Stimulated activated CD4-positive, alpha-beta T cell treated with anti-CD3 and anti-CD28 coated beads, TNF-alpha, amount 100 ng/mL, for 4 hours (primary cell): ENCODE measurements at places on chromosomes 3 and 15.

- DNase-seq = no peak
Measured at GRCh38 chr15:76433798-76434400, 97.3 kb downstream of the ISL2 start.

GRCh38 chr15:76098685-76099084, 38.9 kb downstream of the TMEM266 start:
- no peak for DNase-seq

GRCh38 chr3:28836199-28836598, 444.7 kb upstream of the RBMS3 start:
- DNase-seq = no peak

- no peak for DNase-seq
Measured at GRCh38 chr3:159724627-159725026, 264.0 kb upstream of the IL12A start.

- no peak for DNase-seq
Measured at GRCh38 chr3:46433841-46434240, 26.8 kb downstream of the CCRL2 start.

DNA sequence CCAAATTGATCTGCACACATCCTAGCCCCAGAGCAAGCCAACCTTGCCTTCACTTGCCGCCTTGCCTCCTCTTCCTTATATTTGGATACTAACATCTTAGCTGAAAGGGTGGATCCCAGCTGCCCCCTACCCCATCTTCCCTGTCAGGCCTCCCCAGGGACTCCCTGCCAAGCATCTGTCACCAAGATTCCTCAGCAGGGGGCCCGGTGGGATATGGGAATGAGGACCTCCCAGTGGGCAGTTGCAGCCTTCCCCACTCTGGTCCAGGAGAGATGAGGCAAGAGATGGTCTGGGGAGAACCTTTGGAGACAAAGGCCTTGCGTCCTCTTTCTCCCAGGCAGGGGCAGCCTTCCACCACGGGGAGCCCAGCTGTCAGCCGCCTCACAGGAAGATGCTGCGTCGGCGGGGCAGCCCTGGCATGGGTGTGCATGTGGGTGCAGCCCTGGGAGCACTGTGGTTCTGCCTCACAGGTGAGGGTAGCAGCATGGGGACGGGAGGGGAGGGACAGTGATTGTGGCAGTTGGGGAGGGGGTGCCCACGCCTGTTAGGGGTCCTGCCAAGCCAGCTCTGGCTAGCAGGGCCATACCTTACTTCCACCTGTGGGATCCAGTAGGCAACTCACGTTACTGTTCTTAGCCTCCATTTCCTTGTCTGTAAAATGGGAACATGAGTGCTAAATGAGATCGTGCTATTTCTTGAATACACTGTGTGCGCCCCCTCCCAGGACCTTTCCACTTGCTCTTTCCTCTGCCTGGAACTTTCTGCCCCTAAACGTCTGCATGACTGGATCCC, 15.3 kb downstream of the CD276 start:
- DNase-seq = no peak

GRCh38 chr3:197542741-197543454, 12.9 kb downstream of the BDH1 start:
- DNase-seq = no peak

GRCh38 chr3:12963231-12963896, 109.9 kb downstream of the IQSEC1 start:
- DNase-seq = no peak

GRCh38 chr15:63366451-63366850, 15.2 kb downstream of the CA12 start:
- DNase-seq = no peak

GRCh38 chr15:38401701-38402100, 52.2 kb upstream of the FAM98B start:
- DNase-seq = no peak

- DNase-seq = no peak
Measured at GRCh38 chr3:175304404-175304803, 445.3 kb downstream of the NAALADL2 start.

DNA sequence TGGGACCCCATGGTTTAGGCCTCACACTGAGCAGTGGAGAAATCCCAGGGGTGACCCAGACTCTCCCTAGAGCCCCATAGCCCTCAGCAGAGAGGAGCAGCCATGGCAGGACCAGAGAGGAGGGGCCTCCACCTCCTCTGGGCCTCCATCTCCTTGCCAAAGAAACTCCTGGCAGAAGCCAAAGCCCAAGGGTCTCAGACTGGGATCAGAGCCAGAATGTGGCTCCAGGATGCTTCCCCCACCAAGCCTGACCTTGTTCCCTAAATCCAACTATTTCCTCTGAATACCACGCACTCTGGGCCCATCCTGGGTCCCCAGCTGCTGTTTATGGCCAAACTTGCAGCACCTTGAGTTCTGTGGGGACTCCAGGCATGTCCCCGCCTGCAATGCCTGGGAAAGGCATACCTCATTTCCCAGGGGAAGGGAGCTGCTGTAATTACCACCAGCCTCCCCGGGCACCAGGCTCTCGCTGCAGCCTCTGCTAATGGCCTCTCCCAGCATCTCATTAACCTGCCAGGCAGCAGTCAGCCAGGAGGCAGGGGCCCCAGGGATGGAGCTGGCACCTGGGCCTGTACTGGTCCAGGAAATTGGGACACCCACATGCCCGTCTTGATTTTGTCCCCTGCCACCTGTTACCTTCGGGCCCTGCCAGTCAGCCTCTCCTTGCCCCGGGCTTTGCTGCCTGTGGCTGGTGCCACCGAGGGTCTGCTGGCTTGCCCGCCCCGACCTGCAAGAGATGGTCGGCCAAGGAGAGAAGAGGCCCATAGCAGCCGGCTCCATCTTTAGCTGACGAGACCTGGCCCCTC, 4.6 kb downstream of the CCDC9B start:
- DNase-seq = no peak

- no peak for DNase-seq
Measured at GRCh38 chr3:168878655-168879054, 782.9 kb upstream of the GOLIM4 start.

GRCh38 chr3:119745942-119746341, 36.0 kb upstream of the NR1I2 start:
- no peak for DNase-seq

DNA sequence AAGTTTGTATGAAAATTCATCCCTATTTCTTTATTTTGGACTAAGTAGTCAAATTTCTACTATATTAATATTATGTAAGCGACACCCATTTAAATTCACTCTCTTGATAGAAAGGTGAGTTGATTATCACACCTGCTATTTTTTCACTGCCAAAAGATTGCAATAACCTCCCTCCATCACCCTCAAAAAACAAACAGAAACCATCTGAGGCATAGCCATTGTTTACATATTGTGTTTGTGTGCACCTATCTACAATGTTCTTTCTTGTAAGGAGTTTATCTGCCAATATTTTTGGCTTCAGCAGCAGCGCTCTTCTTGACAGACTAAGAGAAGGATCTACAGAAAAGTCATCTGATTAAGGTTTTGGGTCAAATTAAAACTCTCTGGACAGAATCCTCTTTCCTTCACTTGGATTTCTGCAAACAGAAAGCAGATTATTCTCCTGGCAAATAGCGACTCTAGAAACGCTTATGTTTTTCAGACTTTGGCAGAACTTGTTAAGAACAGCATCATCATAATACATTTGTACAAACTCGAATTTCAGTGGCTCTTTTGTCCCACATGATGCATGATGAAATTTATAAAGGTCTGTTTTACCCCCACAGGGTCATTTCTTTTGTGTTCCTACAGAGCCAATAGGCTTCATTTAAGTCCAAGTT, 48.6 kb downstream of the KCNMB2 start:
- no peak for DNase-seq

DNA sequence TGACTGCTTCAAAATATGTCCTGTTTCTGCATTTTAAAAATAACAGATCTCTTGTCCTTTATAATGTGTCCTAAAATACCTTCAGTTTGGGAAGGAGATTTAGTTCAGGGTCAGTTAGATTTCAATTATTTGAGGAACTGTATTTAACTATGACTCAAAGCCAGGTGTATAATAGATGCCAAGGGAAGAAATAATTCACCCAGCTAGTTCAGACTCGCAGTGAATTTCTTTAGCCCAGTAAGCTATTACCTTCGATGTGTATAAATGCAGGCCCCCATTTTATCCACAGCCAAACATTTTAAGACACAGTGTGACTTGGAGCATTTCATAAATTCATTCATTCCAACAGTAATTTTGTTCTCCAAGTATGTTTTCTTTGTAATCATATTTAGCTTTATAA, 458.0 kb downstream of the ZNF385D start:
- DNase-seq = no peak

GRCh38 chr3:58200846-58201355, 9.9 kb downstream of the DNASE1L3 start:
- DNase-seq = no peak

DNA sequence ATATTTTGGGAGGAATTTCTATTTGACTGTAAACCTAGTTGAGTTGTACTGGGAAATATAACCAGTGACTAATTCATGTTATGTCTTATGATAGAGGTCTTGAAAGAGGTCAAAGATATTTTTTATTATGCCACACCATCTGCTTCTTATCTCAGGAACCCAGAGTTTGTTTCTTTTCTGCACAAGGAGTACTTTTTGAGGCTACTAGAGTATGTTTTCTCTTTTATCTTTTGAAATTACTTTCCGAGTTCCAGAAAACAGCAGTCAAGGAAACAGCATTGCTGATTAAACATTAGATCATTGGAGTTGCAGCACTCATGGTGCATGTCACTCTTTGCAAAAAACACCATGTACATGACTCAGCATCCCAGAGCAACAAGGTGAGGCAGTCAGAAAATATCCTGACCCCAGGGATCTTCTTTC, 645.8 kb upstream of the NR2F2 start:
- no peak for DNase-seq

DNA sequence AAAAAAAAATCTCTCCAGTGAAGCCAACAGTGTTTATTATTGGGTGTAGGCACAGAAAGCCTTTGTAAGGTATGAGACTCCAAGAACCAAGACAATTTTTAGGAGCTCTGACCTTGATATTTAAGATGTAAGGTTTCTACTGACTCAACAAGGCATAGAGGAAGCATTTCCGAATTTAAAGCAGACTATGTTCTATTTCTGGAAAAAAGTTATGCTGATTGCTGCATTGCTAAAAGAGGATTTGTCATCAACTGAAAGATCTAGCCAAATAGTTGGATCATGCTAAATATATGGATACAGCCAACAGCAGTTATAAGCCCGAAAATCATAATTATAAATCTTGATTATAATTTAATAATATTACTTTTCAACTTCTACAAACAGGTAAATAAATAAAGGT, 53.3 kb upstream of the MELTF start:
- no peak for DNase-seq

- DNase-seq = no peak
Measured at GRCh38 chr15:87597346-87598052, 659.0 kb downstream of the NTRK3 start.

- DNase-seq = no peak
Measured at GRCh38 chr3:8298021-8298954, 203.3 kb upstream of the LMCD1 start.

DNA sequence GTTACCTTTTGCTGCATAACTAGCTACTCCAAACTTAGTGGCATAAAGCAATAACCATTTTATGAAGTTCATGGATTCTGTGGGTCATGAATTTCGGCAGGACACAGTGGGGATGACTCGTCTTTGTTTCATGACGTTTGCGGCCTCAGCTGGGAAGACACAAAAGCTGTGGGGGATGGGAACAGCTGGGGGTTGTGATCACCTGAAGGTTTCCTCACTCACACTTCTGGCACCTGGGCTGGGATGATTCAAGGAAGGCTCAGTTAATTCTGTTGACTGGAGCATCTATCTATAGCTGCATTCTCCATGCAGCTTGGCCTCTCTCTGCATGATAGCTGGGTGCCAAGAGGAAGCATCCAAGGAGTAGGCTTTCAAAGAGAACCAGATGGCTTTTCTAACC, 332.8 kb downstream of the ULK4 start:
- no peak for DNase-seq

GRCh38 chr3:15500107-15500724, 21.3 kb downstream of the COLQ start:
- no peak for DNase-seq

- DNase-seq = no peak
Measured at GRCh38 chr3:82382831-82383230, 621.4 kb upstream of the GBE1 start.

- no peak for DNase-seq
Measured at GRCh38 chr3:130529486-130530215, 12.7 kb downstream of the COL6A6 start.

DNA sequence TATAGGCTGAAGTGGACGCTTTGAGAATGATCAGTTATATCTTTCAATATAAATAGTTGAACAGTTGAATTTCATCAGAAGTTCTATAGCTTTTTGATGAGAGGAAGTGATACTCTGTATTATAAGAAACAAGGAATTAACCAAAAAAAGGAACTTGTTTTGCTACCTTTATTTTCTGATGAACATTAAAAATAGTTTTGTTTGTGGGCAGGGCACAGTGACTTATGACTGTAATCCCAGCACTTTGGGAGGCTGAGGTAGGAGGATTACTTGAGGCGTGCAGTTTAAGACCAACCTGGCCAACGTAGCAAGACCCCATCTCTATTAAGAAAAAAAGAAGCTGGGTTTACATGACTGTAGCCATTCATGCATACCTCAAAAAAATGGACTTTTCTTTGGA, 16.7 kb downstream of the BLOC1S6 start:
- no peak for DNase-seq

GRCh38 chr3:57778494-57778893, 22.4 kb downstream of the SLMAP start:
- DNase-seq = no peak

- DNase-seq = no peak
Measured at GRCh38 chr3:51354731-51355615, 30.1 kb upstream of the MANF start.

- DNase-seq = no peak
Measured at GRCh38 chr15:55683376-55683775, 59.6 kb downstream of the PRTG start.

GRCh38 chr15:62068071-62068809, 1.5 kb downstream of the C2CD4A start:
- no peak for DNase-seq

DNA sequence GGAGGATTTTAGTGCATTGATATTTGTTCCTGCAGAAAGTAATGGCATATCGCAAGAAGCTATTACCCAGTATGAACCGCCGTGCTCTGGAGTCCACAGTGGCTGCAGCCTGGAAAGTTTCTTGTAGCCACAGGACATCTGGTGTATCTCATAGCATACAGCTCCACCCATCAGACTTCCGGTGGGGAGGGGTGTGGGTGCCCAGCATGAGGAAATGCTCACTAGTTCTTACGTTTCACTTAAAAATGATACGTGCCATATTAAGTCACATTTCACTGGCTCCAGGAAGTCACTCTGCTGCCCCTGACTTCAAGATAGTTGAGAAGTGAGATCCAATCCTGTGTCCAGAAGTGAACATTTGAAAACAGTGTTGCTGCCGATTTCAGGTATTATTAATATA, 990.4 kb downstream of the GBE1 start:
- DNase-seq = no peak

DNA sequence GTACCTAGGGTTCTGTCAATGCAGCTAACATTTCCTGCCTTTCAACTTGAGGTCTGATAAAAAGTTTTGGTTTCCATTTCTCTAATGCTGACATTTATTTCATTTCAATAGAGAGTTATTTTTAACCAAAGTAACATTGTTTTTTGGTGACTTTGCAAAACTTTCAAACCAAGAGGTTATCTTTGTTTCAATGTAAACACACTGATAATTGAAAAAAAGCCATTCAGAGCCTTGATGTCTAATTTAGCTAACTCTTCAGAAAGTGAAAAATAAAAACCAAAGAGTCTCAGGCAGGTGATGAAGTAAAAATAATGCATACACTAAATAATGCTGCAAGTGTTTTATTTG, 9.6 kb upstream of the TIPARP start:
- no peak for DNase-seq

GRCh38 chr3:149085828-149086231, 503 bp downstream of the HLTF start:
- DNase-seq = no peak

- no peak for DNase-seq
Measured at GRCh38 chr3:134641671-134642300, 9.0 kb downstream of the KY start.
